Nephron progenitor cell (in vitro differentiated cells): ENCODE measurements at places on chromosomes 16 and 17.

- DNase-seq, result no peak
- H3K27me3 ChIP-seq, result no peaks in the 10 kb centered on the region
- H3K4me3 ChIP-seq, result peak overlapping the region; percentile 41
Measured at GRCh38 chr17:28081467-28081866, 39.0 kb downstream of the NLK start.

GRCh38 chr16:1331712-1332617 lies 1.5 kb upstream of the BAIAP3 start:
- H3K27ac ChIP-seq, result no peak overlapping the region
- peak; percentile 69 for DNase-seq
- H3K4me3 ChIP-seq, result peak overlapping the region; percentile 60
- no peaks in the 10 kb centered on the region for H3K36me3 ChIP-seq
- peaks cover 9% of the 10 kb centered on the region for H3K4me1 ChIP-seq

DNA sequence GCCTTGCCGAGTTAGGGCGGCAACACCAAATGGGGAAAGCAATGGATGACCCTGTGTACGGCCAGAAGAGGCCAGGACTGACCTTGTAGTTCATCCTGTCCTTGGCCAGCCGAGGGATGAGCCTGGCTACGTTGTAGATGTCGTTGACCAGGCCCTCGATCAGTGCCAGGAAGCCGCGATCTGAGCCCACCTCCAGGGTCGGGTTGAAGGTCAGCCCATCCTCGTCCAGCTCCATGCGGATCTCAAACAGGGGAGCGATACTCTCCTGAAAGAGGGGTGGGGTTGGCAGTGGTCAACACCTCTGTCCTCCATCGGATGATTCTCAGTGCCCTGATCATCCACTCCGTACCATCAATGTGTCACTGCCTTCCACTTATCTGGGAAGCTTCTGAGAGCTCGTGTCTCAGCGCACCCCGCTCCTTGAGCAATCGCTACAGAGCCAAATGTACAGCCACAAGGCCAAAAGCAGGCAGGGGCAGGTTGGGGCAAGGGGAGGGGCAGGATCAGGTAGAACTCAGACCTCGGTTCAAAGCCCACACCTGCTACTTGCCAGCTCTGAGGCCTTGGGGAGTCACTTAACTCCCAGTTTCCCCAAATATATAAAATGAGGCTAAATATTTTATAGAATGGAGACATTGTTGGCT lies 39.9 kb downstream of the DNAH17 start:
- no peak overlapping the region for H3K27ac ChIP-seq
- DNase-seq, result no peak
- H3K27me3 ChIP-seq, result peaks cover 9% of the 10 kb centered on the region
- no peak overlapping the region for H3K4me3 ChIP-seq
- peaks cover 27% of the 10 kb centered on the region for H3K4me1 ChIP-seq

- peaks cover 12% of the 10 kb centered on the region for H3K4me1 ChIP-seq
- H3K36me3 ChIP-seq, result no peaks in the 10 kb centered on the region
- H3K4me3 ChIP-seq, result peak within 1 kb of the TSS; percentile 67
- no peak within 1 kb of the TSS for H3K27ac ChIP-seq
- peak; percentile 54 for DNase-seq
Measured at GRCh38 chr17:80475910-80476876, at the start of gene NPTX1. NPTX1 (minus strand) TSS chr17:80476607; CDS start chr17:80476446, 161 bp downstream.

GRCh38 chr17:31859487-31860008 lies 504 bp upstream of the COPRS start:
- peaks cover 27% of the 10 kb centered on the region for H3K4me1 ChIP-seq
- H3K27me3 ChIP-seq, result peaks cover 6% of the 10 kb centered on the region
- H3K4me3 ChIP-seq, result peak overlapping the region; percentile 76
- peaks cover 28% of the 10 kb centered on the region for H3K36me3 ChIP-seq
- H3K27ac ChIP-seq, result no peak overlapping the region

DNA sequence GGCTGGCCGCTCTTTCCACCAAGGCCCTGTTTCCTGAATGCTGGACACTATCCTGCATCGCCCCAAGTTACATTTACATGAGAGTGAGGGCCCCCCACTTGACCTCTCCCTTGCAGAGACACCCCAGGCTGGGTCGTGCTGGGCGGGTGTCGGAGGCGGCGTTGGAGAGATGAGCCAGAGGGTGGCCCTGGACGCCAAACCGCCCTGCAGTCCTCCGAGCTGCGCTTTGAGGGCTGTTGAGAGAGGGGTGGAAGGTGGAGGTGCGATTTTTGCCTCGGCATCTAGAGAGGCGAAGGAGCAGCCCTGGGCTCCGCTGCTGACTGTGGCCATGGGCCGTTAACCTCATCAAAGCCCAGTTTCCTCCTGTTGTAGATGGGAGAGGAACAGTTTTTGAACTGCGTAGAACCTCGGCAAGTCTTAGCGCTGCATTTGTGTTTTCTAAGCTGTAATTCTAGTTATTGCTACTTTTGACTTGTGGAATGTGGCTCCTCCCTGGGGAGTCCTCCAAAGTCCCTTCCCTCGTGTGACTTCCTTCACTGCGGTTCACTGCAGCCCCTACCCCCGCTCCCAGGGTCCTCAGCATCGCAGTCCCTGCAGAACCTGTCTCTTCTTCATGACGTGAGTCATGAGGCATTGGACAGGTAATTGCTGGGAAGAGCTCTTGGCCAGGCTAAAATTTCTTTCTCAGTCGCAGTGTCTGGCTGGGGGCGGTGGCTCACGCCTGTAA lies 986 bp upstream of the ELOB start:
- H3K27me3 ChIP-seq, result no peaks in the 10 kb centered on the region
- H3K4me1 ChIP-seq, result peaks cover 37% of the 10 kb centered on the region
- peaks cover 4% of the 10 kb centered on the region for H3K36me3 ChIP-seq
- H3K4me3 ChIP-seq, result peak overlapping the region; percentile 92
- peak; percentile 35 for DNase-seq

DNA sequence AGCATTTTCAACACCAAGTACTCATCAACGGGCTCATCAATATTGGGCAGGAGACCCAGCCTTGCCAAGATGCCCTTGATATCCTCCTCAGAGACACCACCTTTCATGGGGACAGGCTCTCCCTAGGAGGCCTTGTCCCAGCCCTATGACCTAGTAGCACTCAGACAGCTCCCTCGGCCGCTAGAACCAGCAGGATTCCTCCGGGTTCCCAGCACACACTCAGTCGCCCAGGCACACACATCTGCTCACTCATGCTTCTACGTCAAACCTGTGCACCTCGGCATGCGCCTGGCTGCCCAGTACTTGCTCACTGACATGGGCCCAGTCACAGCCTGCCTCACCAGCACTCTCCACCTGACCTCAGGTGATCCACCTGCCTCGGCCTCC lies 17.0 kb downstream of the SRCIN1 start:
- peaks cover 76% of the 10 kb centered on the region for H3K4me1 ChIP-seq
- H3K4me3 ChIP-seq, result no peak overlapping the region
- peaks cover 27% of the 10 kb centered on the region for H3K27me3 ChIP-seq
- H3K36me3 ChIP-seq, result no peaks in the 10 kb centered on the region
- H3K27ac ChIP-seq, result no peak overlapping the region
- DNase-seq, result no peak

- peaks cover 5% of the 10 kb centered on the region for H3K36me3 ChIP-seq
- no peak overlapping the region for H3K27ac ChIP-seq
- no peaks in the 10 kb centered on the region for H3K27me3 ChIP-seq
- no peak overlapping the region for H3K4me3 ChIP-seq
- no peaks in the 10 kb centered on the region for H3K4me1 ChIP-seq
Measured at GRCh38 chr17:32755045-32755805, 121.7 kb downstream of the MYO1D start.

GRCh38 chr16:17590711-17591654 lies 120.2 kb upstream of the XYLT1 start:
- H3K27ac ChIP-seq, result no peak overlapping the region
- no peaks in the 10 kb centered on the region for H3K36me3 ChIP-seq
- peaks cover 15% of the 10 kb centered on the region for H3K4me1 ChIP-seq
- DNase-seq, result no peak

DNA sequence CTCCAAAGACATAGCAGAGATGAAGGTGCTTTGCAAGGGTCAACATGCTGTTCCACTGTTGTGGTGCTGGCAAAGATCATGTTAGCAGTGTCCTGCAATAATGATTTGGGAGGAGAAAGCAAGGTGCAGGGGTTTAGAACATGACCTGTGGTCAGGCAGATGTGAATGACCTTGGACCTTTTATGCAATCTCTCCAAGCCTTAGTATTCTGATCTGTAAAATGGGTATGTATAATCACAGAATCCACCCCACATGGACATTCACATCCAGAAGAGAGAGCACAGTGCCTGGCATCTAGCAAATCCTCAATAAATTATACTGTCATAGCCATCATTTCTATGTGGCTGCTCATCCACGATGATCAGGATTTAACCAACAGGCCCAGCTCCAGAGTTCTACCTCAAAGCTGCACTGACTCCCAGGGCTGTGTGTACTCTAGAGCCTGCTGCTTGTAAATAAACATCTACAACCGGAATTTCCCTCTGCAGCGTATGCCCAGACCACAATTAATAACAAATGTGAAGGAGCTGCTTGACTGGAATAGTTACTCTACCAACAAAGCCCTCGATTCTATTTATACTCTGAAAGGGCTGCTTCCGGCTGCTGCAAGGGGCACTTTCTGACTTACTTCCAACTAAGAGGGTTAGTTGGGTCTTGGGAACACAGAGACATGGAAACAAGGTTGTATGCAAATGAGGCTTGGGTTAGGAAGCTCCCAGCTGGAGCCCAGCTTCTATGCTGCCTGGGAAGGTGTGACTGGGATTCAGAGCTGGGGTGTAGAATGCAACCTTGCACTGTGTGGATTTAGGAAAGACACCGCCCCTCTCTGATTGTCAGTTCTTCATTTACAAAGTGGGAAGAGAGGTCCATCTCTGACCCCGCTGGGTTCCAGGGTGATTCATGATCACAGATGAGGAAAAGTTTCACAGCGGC lies 265.2 kb downstream of the XYLT1 start:
- no peak overlapping the region for H3K4me3 ChIP-seq
- H3K27ac ChIP-seq, result no peak overlapping the region
- no peak for DNase-seq
- H3K4me1 ChIP-seq, result peaks cover 8% of the 10 kb centered on the region
- no peaks in the 10 kb centered on the region for H3K36me3 ChIP-seq
- H3K27me3 ChIP-seq, result peaks cover 7% of the 10 kb centered on the region

DNA sequence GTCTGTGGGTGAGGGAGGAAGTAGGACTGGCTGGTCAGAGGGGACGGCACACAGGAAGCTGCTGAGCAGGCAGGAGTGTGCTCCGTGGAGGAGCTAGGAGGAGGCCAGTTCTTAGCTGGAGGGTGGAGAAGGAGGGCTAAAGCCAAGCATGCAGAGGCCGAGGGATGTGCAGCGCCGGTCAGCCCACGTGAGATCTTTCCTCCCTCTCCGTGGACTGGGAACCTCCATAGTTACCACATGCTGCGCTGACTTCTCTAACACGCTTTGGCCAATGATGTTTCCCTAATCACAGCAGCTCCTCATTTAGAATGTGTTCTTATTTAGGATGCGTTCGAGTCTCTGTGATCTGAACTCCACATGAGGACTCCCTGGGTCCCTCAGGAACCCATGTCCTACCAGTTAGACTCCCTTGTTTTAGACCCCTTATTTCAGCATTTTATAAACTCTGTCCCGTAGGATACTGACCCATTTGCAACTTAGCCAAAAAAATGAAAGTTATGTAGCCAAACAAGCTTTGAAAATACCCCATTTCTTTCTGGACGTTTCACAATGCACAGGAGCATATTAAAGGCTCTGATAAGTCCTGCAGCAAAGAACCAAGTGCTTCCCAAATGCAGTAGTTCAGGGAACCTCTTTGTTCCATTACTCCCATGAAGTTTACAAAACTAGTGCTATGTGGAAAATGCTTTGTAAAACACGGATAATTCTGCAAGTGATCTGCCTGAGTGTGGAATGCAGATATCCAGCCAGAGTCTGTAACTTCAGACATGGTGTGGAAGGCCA lies 51.4 kb downstream of the IRF8 start:
- H3K27me3 ChIP-seq, result peaks cover 50% of the 10 kb centered on the region
- no peak overlapping the region for H3K27ac ChIP-seq
- no peak overlapping the region for H3K4me3 ChIP-seq
- DNase-seq, result no peak
- H3K4me1 ChIP-seq, result peaks cover 6% of the 10 kb centered on the region

- H3K27ac ChIP-seq, result no peak overlapping the region
- DNase-seq, result no peak
- H3K4me3 ChIP-seq, result no peak overlapping the region
- no peaks in the 10 kb centered on the region for H3K36me3 ChIP-seq
Measured at GRCh38 chr16:22622703-22623102, 112.0 kb downstream of the NPIPB5 start.

DNA sequence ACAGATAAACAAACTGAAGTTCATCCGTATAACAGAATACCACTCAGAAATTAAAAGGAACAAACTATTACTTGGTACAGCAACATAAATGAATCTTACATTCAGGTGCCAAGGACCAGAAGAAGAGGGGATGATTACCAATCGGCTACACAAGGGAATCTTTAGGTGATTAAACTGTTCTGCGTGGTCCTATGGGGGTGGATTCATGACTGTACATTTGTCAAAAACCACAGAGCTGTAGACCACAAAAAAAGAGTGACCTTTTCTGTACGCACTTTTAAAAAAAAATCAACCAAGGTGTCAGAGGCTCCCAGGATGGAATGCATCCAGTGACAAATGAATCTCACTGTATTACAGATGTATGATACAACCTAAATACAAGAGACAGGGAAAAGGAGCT lies 110.8 kb downstream of the CDYL2 start:
- H3K27me3 ChIP-seq, result peaks cover 26% of the 10 kb centered on the region
- DNase-seq, result no peak
- no peak overlapping the region for H3K4me3 ChIP-seq
- H3K27ac ChIP-seq, result no peak overlapping the region
- H3K36me3 ChIP-seq, result no peaks in the 10 kb centered on the region
- H3K4me1 ChIP-seq, result no peaks in the 10 kb centered on the region

DNA sequence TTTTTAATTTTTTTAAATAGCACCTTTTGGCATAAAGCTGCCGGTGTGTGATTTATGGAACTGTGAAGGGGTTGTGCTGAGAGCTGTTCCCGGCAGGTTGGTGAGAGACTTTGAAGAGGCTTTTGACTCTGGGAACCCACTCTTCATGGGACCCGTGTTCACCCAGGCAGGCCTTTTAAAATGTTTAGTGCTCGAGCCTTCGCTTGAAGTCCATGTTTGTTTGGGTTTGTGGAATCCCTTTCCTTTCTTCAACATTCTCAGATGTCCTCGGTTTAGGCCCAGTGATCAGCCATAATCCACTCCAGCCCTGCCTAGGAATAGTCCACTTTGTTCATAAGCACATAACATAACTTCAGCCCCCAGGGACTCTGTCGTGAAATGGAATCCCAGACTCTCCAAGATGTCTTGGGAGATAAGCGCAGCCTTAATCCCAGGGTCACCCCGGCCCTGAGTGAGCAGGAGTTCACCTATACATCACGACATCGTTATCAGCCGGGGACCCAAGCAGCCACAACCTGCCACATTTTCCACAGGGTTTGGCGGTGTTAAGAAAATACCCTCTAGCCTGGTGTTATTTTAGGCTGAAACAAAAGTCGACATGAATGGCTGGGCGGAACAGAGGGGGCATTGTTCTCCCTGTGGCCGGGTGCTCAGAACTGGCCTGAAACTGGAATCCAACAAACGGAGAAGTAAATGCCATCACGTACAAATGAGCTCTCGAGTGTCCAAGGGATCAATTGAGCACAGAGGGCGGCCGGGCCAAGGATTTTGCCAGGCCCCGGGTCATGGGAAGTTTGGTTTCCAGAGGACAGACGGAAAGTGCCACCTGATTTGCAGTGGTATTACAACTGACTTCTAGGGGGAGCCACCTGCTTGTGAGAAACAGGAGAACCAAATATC lies 145.7 kb upstream of the IRX3 start:
- peak; percentile 28 for DNase-seq
- peak overlapping the region; percentile 96 for H3K27ac ChIP-seq
- H3K27me3 ChIP-seq, result peaks cover 21% of the 10 kb centered on the region
- peaks cover 45% of the 10 kb centered on the region for H3K4me1 ChIP-seq
- peak overlapping the region; percentile 29 for H3K4me3 ChIP-seq

- no peaks in the 10 kb centered on the region for H3K36me3 ChIP-seq
- H3K4me1 ChIP-seq, result peaks cover 16% of the 10 kb centered on the region
- H3K4me3 ChIP-seq, result no peak overlapping the region
- DNase-seq, result no peak
- no peak overlapping the region for H3K27ac ChIP-seq
Measured at GRCh38 chr17:68089881-68090280, 54.3 kb downstream of the KPNA2 start.
